ENCODE measurements at places on chromosomes 5 and 9. TPM values are rescaled to one million over a fixed set of nuclear protein-coding genes. Genes with fewer than 3 reads are reported as not detected.

- DNase-seq, result no peak
Observed at GRCh38 chr9:135413086-135413375, 66.6 kb upstream of the PPP1R26 start.

- no peak for DNase-seq
Observed at GRCh38 chr5:65203746-65204145, 278.0 kb downstream of the ADAMTS6 start.

DNA sequence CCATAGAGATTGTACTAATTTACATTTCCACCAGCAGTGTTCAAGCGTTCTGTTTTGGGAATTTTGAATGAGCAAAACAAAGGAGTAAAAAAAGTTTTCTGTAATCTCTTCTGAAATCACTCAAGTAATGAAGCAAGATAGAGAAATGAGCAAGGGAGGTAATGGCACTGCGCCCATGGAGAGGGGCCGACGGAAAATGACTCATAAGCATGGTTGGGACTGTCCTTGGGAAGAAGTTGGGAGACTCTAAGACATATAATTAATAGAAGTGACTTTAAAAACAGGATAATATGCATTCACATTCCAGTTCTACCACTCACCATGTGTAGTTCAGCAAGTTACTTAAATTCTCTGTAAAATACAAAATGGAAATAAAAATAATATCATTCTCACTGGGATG is 62.5 kb upstream of the C5orf46 start:
- no peak for DNase-seq

SLC6A3 gene
- total RNA-seq, result not detected

DNA sequence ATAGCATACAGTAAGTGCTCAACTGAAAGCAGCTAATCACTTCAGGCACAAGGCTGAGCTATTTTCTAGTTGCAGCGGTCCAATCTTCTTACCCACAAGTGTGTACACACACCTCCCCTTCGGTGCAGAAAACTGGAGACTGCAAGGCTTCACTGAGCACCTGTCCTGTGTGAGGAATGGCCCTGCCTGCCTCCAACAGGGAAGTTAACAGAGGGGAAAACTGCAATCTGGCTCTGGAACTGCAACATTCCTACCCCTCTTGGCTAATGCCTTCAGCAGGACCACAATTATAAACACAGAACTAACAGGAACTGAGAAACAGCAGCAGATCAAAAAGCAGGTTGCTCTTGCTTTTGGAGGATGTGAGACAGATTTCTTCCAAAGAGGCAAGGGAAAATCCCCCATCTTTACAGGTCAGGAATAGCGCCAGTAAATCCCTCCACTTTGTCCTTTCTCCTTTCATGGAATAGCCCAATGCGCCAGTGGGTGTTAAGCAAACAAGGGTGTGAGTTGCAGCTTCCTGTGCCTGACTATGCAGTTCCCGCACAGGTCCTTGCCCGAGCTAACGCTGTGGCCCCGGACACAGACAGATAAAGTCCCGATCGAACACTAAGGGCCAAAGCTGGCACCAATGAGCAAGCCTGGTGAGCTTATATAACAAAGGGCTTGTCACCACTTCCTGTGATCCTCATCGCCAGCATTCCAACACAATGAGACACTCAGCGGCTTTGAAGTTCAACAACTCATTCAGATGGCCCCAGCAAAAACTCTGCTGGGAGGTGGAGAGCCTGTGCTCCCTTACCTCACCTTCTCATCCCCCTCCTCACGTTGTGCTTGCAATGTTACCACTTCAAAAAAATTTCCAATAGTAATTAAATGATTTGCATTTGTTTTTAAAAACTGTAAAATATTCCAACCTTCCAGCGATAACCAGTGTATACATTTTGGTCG is 21.5 kb downstream of the SHB start:
- no peak for DNase-seq

- no peak for DNase-seq
Observed at GRCh38 chr9:981491-981898, 5.0 kb downstream of the DMRT3 start.

GRCh38 chr5:159805021-159805420 is 111.3 kb upstream of the ADRA1B start:
- no peak for DNase-seq

DNA sequence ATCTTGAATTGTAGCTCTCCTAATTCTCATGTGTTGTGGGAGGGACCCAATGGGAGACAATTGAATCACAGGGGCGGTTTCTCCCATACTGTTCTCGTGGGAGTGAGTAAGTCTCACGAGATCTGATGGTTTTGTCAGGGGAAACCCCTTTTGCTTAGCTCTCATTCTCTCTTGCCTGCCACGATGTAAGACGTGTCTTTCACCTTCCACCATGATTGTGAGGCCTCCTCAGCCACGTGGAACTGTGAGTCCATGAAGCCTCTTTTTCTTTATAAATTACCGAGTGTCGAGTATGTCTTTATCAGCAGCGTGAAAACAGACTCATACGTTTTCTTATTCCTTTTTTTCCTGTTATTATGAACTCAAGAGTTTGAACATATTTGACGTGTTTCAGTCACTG is 39.1 kb downstream of the RETREG1 start:
- no peak for DNase-seq

DNA sequence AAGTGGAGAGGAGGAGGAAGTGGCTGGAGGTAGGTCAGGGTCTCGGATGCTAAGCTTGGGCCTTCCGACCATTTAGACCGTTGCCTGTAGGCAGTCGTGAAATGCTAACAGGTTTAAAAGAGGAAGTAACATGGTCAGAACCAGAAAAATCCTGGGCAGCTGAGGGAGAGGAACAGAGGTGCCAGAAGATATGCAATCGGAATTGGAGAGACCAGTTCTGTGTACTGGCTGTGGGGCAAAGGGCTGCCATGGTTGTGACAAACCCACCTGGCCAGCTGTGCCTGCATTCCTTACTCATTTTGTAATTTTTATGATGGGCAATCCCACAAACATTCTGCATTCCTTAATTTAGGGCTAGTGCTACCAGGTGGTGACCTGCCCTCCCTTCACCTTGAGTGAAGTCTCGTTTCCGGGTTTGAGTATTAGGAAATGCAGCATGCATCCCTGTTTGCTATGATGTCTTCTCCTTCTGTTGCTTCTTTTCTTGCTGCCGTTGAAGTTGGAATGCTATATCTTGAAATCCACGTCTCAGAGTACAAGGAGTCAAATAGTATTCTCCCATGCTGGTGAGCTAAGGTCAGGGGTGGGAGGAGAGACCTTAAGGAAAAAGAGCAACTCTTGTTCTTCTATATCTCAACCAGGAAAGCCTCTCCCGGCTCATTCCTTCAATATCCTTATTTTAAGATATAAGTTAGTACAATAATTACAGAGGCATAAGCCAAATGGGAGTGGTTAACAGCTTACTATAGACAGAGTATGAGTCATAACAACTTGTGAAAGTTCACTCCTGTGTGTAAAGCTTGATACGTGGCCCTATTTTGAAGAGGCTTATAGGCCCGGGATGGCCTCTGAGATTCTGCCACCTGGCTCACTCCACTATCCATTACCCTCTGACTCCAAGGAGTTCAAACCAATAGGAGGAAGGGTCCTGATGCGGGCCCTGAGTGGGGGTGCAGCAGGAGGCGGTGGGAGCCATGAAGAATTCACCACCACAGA is 37.0 kb downstream of the B4GALT1 start:
- peak; percentile 28 for DNase-seq

DNA sequence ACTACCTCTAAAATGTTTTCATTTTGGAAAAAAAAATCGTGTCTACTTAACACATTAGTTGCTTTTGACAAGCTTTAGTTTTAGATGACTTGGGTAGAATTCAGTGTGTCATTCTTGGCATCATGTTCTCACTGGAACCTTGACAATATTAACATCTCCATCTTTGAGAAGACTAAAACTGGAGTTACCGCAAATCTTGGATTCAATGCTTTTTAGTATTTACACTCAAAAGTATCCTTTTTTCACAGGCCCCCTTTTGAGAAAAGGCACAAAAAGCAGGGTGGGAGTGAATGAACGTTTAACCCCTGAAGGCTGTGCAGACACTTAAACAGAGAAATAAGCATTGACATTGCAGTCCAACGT is 549.1 kb downstream of the CSNK1G3 start:
- DNase-seq, result no peak

DNA sequence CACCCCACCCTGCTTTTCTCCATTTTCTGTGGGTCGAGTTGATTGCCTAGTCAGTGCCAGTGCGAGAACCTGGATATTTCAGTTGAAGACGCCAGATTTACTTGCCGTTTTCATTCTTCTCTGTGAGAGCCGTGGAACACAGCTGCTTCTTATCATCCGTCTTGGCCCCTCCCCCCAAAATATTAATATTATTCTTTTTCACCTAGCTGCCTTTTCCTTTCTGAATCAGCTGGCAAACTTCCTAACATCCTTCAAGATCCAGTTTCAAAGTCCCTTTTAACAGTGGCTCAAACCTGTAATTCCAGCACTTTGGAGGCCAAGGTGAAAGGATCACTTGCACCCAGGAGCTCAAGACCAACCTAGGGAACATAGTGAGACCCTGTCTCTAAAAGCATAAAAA is 117.1 kb upstream of the RASA1 start:
- DNase-seq, result no peak

TMEM8B gene
- 9.1 TPM for total RNA-seq

GRCh38 chr5:1447671-1448361 is 2.6 kb upstream of the SLC6A3 start:
- peak; percentile 42 for DNase-seq

GRCh38 chr5:67211926-67212325 is 15.3 kb upstream of the CD180 start:
- no peak for DNase-seq

FYB1 gene
- 127 TPM for total RNA-seq

- DNase-seq, result no peak
Observed at GRCh38 chr5:78631931-78632330, 16.6 kb downstream of the LHFPL2 start.

DNA sequence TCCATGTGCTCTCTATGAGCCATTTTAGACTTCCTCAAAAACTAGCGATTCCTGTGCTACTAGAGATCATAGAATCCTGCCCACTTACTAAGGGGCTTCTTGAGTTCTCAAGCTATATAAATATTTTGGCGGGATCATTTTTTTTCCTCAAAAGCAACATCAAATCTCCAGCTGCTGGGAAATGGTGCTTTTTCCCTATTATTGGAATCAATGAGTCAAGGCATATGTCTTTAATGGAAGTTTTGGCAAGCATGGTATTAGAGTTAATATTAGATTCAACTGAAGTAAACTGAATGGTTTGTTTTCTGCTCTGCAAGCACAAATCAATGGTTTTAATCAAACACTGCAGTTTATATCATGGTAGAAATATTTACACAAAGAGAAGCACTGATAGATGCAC is 369.9 kb upstream of the PTGER4 start:
- DNase-seq, result no peak

PNPLA7 gene
- total RNA-seq, result 6.8 TPM

CDKN2B-AS1 gene
- total RNA-seq, result 0.70 TPM

DNA sequence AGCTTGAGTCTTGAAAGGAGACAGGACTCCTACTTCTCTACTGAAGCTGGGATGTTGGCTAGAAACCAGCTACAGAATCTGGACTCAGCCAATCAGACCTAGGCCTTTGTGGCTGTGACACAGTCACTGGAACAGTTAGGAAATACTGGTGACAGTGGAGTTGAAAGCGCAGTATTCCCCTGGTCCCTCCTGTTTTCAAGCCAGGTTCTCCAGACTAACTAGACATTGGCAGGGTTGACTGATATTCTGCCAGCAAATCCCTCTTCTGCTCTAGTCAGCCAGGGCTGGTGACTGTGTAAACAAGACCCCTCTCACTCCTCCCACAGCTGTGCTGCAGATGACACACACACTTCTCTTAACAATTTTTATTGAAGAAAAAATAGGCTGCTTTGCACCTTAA is 8.7 kb downstream of the SHROOM1 start:
- DNase-seq, result no peak

GRCh38 chr5:34866989-34867471 is 28.1 kb downstream of the TTC23L start:
- DNase-seq, result no peak

- DNase-seq, result no peak
Observed at GRCh38 chr9:38129366-38129765, 60.3 kb upstream of the SHB start.

DNA sequence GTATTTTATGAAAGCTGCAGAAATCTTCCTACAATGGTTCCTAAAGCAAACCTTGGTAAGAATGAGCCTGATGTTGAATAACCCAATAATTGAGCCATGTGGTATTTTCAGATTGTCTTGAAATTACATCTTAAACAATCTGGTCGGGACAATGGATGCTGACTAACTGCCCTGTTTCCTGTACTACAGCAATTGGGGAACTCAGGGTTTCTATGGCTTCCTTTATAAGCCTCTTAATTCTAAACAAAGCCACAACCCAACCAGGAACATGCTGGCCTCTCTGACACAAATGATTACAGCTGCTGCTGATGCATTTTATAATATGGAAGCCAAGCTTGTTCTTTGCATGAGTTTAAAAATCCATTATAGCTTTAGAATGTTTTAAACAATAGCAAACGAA is 30.2 kb downstream of the PTPN3 start:
- DNase-seq, result peak; percentile 14

DNA sequence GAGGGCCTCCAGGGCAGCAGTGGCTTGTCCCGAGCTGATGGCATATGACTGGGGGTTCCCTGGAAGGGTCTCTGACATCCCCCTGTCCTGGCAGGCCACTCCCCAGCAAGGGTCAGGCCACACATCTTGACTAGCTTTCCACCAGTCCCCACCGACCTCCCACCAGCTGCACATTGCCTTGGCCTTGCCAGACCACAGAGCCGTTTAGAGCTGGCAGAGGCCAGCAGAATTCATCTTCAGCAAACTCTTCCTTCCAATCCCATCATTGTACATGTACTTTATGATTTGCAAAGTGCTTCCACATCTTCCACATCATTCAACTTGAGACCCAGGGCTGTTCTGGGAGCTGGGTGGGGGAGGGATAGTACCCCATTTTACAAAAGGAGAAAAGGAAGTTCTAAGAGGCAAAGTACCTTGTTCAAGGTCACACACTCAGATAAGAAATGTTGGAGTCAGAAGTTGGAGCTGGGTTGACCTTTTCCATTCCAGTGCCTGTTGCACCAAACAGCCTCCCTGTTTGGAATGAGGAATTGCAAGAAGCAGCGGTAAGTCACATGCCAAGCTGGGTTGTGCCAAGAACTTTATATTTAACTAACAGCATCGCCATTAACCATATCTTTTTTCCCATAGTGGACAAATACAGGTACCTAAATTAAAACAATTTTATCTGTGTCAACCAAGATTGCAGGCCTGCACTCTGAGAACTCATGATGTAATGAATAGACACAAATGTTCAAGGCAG is 25.8 kb upstream of the COL15A1 start:
- DNase-seq, result no peak

DNA sequence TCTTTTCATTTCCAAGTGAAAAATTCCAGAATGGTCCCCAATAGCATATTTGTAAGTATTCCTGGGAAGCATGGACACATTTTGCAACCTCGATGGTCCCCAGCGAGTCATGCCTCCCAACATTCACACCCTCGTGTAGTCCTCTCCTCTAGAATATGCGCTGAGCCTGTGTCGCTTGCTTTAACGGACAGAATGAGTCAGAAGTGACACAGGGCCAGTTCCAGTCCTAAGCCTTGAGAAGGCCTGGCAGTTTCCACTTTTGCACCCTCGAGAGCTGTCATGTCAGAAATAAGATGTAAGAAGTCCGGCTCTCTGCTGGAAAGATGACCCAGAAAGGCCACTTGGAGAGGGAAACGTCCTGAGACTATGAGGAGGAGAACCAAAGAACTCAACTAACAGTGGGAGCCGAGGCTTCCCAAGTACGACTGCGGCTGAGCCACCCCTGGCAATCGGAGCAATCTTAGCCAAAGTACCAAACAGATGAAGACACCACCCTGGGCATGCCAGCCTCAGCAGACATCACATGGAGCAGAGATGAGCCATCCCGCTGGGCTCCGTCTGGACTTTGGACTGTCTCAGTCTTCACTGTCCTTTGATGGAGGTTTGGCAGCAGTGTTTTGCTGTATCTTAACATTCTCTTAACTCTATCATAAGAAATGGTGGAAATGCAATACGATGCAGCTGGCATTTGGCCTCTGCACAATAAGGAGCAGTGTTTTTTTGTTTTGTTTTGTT is 42.6 kb upstream of the GFPT2 start:
- DNase-seq, result no peak

RASGRF2 gene
- 19.9 TPM for total RNA-seq

Measured in activated T-cell treated with anti-CD3 and anti-CD28 coated beads, Interleukin-2, amount 50 U/mL, for 72 hours (primary cell).